ENCODE measurements at places on chromosomes 3 and 15. TPM values are rescaled to one million over a fixed set of nuclear protein-coding genes. Genes with fewer than 3 reads are reported as not detected.

TRIM42 gene
- total RNA-seq: not detected

KNL1 gene
- total RNA-seq: 0.36 TPM

DNA sequence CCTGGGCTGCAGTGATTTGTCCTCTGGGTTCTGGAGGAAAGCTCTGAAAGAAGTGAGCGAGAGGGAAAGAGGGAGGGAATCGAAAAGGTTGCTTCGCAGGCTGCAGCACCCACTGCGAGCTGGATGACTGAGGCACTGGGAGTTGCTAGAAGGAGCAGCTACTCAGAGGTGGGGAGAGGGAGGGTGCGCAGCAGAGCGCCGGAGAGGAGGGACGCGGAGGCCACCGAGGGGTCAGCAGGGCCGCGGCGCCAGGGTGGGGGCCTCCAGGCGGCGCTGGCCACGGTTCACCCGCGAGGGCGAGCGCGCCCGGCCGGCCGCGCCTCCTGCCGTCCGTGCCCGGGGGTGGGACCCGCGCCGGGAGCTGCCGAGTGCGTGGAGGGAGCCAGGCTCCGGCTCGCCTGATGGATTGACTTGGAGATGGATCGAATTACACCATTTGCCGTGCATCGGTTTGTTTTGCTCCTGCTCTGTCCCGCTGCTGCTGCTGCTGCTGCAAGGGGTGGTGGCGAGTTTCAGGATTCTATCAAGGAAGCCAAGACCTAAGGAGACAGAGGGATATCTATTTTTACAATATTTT is at the start of gene SEMA6D:
SEMA6D (plus strand) TSS at position 470 of the 577 bp plus-strand sequence. CDS start 42,294 bp downstream, outside the sequence.
- peak; percentile 77 for DNase-seq

GRCh38 chr15:71597637-71598036 is 212.7 kb upstream of the NR2E3 start:
- no peak for DNase-seq

DNA sequence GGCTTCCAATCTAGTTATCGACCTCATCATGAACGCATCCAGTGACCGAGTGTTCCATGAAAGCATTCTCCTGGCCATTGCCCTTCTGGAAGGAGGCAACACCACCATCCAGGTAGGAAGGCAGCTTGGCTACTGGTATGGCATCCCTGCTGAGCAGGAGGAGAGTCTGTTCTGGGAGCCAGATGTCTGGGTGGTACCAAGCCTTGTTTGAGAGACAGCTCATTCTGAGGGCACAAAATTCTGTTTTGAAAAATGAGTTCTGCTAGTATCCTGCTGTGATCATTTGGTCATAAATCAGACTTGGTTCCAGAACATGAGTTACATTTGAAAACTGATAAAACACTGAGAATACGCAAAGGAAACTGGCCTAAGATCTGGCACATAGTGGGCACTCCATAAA is 242.1 kb downstream of the ITPR1 start:
- no peak for DNase-seq

DNA sequence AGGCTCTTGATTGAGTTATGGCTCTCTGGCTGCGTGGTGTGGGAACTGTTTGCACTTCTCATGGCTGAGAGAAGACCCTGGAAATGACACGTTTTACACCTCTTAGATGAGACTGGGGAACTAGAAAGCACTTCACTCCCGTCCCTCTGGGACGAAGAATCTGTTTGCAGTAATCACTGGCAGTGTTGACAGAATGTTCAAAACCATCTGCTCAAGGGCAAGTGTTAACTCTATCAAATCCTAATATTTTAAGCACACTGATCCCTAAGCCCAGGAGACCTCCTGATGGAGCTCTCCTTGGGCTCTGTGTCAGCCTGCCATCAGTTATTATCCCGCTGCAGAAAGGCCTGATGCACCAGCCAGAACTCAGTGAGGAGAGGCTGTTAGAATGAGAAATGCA is 323.8 kb upstream of the DNAJC19 start:
- DNase-seq: no peak

DNA sequence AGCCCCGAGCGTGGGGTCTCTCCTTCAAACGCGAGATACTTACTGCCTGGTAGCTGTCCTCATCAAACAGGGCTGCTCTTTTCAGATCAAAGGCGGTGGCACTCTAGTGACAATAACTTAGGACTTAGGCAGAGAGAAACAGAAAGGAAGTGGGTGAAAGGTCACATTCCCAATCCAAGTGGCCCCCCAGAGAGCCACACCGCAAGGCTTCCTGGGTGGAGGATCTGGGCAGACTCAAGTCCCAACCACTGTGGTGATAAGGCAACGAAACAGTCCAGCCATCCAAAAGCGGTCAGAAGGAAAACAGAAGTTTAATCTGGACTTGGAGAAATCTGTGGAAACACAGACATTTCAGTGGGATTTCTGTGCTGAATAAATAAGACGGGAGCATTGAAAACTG is 227.2 kb downstream of the ADAMTS17 start:
- DNase-seq: no peak

DNA sequence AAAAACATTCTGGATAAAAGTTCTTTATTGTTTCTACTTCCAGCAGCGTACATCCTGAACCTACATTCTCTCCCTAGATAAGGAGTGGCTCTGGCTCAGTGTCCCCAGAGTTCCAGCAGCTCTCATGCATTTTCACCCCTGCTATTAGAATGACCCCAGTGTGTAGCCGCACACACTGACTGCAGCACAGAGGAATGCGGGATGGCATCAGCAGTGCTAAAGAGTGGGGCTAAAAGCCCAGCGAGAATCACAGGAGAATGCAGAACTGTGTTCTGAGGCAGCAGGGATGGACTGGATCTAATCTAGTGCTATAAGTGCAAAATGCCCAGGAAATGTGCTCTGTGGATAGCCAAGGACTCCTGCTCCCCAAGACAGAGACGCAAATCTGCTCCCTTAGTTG is 66.4 kb upstream of the TJP1 start:
- no peak for DNase-seq

Measured in sigmoid colon (tissue), 7 donors.